ENCODE measurements at places on chromosomes 6 and 20.

DNA sequence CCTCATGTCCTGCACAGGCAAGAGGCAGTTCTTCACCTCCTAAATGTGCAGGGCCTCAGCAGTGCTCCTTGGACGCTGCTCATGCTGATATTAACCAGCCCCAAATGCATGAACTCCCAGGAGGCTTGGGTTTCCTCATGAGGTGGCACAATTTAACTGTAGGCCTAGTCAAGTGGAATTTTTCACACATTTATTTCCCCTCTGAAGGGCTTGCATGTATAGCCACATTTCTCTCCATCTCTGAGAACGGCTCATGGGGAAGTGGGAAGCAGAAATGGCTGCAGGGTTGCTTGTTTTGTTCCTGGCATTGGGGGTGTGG lies 72.8 kb upstream of the PAX1 start:
- DNase-seq, result no peak

DNA sequence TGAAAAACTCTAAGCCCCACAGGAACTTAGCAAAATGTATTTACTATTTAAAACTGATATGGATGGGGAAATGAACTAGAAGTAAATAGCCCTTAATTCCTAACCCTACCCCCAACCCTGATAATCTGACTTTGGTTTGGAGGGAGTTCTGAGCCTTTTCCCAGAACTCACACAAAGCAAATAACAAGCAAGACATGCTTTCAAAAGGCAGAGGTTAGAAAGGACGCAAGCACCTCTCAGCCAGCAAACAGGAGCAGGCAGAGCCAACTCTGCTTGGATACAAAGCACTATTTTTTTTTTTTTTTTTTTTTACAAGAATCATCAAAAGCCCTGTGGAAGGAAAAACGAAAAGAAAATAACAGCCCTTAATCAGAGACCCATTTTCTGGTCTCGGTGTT lies 58.7 kb downstream of the SLC22A23 start:
- no peak for DNase-seq

- no peak for DNase-seq
Measured at GRCh38 chr20:17844133-17844429, 124.5 kb downstream of the SNX5 start.

DNA sequence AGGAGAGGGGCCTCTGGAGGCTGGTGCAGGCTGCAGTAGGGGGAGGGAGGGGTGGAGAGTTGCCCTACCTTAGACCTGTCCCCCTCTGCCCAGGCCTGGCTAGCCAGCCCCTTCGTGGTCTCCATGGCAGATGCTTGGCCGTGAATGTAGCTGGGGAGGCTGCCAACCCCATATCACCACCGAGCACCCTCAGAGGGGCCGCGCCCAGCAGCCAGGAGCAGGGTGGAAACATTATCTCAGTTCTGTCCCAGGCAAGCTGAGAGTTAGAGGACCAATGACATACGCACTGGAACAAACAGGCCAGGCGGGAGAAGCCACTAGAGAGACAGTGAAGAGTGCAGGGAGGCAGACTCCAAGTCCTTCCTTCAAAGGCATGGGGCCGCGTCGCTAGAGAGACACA lies 66.5 kb downstream of the LRFN2 start:
- no peak for DNase-seq

GRCh38 chr6:118708055-118708454 lies 56.7 kb upstream of the CEP85L start:
- DNase-seq, result no peak
